ENCODE measurements at places on chromosomes 16 and 17.

GRCh38 chr17:7655541-7655840 is 4.8 kb downstream of the ATP1B2 start:
- DNase-seq: no peak

DNA sequence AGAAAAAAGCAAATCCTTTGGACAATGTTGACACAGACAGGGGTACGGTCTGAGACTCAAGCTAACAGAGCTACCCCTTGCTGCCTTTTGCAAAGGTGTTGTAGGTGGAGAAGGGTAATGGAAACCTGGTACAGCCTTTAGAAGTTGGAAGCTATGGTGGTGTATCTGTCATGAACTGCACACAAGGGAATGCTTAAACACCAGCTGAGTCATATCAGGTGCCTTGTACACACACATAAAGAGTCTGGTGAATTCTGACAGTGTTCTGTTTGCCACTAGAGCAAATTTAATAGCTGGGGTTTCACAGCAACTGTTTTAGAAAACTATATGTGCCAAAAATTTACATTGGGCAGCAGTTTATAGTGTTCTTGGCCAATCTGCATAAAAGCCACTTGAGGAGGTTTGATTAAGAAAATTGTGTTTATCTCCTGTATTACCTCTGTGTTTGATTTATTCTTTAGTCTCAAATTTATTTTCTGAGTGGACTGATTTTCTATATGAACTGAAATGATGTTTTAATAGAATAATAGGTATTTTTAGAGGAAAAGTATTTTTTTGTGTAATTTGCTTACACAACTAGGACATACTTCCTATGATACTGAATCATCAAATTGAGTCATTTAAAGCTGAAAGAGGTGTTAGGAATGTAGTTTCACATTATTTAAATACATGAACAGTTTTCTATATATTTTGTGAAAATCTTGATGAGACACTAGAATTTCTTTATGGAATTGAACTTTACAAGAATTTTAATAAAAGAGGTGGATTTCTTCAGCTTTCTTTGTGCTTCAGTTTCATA is 136.9 kb downstream of the MAP2K6 start:
- no peak for DNase-seq

- no peak for DNase-seq
Observed at GRCh38 chr17:39404542-39405378, 3.3 kb upstream of the FBXL20 start.

- DNase-seq: no peak
Observed at GRCh38 chr17:31048780-31049179, 46.0 kb upstream of the NF1 start.

- no peak for DNase-seq
Observed at GRCh38 chr17:51630101-51630671, 369.8 kb downstream of the UTP18 start.

DNA sequence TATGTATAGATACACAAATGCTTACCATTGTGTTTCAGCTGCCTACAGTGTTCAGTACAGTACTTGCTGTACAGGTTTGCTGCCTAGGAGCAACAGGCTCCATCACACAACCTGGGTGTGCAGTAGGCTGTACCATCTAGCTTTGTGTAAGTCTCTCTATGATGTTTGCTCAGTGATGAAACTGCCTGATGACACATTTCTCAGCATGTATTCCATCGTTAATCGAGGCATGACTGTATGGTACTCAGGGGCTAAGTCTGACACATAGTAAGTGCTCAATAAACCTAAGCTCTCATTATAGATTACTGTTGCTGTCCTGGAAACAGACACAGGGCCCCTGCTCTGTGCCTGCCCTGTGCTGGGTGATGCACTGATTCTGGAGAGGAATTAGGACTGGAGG is 18.1 kb downstream of the KCNJ12 start:
- DNase-seq: no peak

- DNase-seq: no peak
Observed at GRCh38 chr17:16473044-16474011, 18.7 kb downstream of the LRRC75A start.

DNA sequence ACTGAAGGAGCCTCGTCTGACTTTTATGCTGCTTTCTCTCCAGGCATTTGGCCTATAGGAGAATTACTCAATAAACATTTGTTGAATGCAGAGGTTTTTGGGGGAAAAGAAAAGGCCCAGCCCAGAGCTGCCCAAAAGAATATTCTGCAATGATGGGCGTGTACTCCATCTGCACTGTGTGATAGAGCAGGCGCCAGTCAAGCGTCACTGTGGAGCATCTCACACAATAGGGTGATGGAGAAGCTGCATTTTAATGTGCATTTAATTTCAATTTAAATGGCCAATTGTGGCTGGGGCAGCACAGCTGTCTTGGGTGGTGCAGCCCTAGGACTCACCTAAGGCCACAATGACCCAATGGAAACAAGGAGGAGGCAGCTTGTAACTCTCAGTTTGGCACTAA is 20.6 kb downstream of the GLYR1 start:
- no peak for DNase-seq

- no peak for DNase-seq
Observed at GRCh38 chr17:66135896-66136295, 56.0 kb downstream of the CEP112 start.

GRCh38 chr16:14378689-14379467 is 251.2 kb downstream of the PARN start:
- no peak for DNase-seq

DNA sequence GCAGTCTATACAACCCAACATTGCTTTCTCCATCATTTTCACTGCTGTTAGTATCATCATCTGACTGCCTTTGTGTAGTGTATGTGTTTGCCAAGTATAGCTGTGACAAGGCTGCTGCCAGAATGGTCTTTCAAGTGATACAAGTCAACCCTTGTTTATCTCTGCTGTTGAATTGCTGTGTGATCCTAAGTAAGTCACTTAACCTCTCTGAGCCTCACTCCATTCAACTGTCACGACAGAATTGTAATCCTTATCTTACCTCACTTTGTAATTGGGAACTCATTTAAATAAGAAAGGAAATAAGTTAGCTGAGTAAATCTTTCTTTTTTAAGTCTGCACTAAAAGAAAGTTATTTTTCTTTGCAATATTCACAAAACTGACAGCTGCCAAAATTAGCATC is 340.6 kb downstream of the CA10 start:
- DNase-seq: no peak

GRCh38 chr17:1839516-1839915 is 9.7 kb downstream of the RPA1 start:
- DNase-seq: no peak

- DNase-seq: no peak
Observed at GRCh38 chr16:49663081-49664065, 192.5 kb downstream of the ZNF423 start.

GRCh38 chr16:5634666-5635180 is 537.1 kb upstream of the EEF2KMT start:
- DNase-seq: no peak

GRCh38 chr17:43562679-43563599 is 16.8 kb upstream of the ETV4 start:
- DNase-seq: no peak

GRCh38 chr16:53014287-53014686 is 38.4 kb downstream of the CHD9NB start:
- DNase-seq: no peak

GRCh38 chr17:74037320-74037719 is 166.2 kb upstream of the RPL38 start:
- no peak for DNase-seq

GRCh38 chr16:27483624-27484023 is 66.1 kb downstream of the GTF3C1 start:
- DNase-seq: no peak

DNA sequence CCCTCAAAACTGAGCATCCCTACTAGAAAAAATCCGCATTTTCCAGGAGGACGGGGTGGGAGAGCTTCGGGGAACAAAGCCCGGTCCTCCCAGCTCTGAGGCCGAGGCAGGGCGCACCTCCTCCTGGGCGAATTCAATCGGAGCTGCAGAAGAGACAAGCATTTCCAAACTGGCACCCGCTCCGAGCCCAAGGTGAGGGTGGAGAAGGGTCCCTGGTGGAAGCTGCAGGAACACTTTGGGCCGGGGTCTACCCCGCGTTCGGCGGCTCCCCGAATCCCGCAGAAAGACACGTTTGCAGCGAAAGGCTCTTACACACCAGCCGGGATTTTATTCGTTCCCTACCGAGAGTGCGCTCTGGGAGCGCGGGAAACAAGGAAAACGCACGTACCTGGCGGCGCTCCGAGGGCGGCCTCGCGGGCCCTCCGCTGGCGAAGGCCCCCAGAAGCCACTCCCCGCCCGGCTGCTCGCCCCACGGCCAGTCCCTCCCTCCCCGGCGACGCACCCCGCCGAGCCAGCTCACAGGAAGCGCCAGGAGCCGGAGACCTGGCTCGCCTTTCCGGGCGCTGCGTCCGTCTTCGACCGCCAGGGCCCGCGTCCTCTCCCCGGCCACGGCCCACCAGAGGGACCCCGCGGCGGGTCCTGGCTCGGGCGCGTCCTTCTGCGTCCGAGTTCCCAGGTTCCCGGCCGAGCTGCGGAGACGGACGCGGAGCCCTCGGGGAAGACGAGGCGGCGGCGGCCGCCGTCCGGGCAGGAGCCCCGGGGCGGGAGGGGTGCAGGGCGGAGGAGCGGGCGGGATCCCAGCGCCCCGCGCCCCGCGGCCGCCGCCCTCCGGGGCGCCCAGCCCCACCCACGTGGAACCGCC is 49.8 kb upstream of the BAHCC1 start:
- DNase-seq: no peak

GRCh38 chr16:64253096-64253495 is 868.8 kb downstream of the CDH11 start:
- DNase-seq: no peak

DNA sequence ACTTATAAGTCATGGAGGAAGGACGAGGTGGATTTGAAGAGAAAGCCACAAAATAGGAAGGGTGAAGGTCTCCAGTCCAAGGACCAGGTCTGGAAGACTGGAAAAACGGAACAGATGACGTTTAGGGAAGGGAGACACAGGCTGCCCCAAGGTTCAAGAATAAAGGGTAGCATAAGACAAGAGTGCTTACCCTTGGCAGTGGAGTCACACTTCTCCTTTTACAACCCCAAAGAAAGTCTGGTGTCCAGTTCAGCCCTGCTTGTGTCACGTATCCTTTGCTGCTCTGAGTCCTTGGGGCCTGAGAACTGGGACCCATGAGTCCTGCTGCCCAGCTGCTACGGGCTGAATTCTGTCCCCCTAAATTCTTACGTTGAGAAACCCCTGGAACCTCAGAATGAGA is 13.0 kb upstream of the GGA2 start:
- no peak for DNase-seq

DNA sequence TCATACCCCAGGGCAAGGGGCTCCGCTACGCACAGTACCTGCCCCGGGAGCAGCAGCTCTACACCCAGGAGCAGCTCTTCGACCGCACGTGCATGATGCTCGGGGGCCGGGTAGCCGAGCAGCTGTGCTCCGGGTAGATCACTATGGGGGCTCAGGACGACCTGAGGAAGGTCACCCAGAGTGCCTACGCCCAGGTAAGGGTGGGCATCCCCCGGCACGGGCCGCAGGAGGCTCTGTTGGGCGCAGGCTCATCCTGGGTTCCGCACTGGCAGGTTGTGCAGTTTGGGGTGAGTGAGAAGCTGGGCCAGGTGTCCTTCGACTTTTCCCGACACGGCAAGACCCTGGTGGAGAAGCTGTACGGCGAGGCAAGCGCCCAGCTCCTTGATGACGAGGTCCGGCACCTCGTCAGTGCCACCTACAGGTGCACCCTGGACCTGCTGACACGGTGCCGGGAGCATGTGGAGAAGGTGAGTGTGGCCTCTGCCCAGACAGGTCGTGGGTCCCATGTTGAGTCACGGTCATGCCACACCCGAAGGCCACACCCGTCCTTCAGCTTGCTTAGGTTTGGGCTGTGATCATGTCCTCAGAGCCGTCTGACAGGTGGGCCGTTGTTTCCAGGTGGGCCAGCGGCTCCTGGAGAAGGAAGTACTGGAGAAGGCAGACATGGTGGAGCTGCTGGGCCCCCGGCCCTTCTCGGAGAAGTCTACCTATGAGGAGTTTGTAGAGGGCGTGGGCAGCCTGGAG is 19.3 kb downstream of the DBNDD1 start:
- DNase-seq: no peak

- DNase-seq: peak; percentile 34
Observed at GRCh38 chr17:36602924-36603384, 1.6 kb downstream of the MRM1 start.

DNA sequence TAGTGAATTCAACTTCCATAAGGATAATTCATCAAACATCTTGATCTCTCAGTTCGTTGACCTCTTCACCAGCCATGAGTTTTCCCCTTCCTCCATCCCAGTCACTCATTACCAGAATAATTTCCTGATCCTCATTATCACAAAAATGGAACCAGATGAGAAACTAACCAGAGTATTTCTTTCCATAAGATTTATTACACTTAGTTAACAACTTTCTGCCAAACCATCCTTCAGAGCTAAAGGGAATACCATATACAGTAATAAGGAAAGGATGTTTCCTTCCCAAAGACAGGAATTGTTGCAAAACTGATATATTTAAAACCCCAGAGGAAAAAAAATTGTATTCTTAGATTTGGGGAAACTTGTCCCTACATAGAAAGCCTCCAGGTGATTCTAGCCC is 8.6 kb downstream of the KRTAP29-1 start:
- DNase-seq: no peak

DNA sequence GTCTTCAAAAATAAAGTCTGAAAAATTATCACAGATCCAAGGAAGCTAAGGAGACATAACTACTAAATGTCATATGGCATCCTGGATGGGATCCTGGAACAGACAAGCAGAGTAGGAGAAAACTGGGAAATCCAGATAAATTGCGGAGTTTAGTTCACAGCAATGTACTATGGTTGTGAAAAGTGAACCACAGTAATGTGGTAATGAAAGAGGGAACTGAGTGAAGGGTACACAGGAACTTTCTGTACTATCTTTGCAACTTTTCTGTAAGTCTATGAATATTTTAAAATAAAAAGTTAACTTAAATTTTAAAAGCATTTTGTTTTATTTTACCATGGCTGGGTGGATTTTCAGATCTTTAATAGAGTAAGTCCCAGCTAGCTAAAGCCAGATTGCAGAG is 16.3 kb downstream of the SLFN12L start:
- no peak for DNase-seq

- no peak for DNase-seq
Observed at GRCh38 chr17:70622368-70623260, 453.3 kb downstream of the KCNJ2 start.
